ENCODE measurements at places on chromosomes 3 and 15.
A peak's percentile ranks its signal among the peaks of the same experiment; 100 is the strongest.

DNA sequence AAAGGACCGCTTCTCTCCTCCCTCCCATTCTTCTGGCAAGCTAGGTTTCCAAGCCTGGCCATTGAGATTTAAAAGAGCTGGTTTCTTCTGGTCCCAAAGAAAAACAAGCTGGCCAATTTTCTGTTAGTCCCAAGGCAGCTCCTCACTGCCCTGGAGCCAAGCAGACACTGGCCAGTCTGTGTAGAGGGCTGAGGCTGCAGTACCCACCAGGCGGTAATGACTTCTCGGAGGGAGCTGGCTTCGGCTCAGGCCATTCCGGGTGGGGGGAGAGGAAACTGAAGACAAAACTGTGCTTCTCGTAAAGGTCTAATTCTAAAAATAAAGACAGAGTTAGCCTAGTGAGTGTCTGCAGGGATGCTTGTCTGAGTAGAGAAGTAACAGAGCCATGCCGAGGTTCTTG lies 78.5 kb upstream of the SMAD3 start:
- DNase-seq: no peak

GRCh38 chr15:88799341-88799740 lies 3.9 kb upstream of the ACAN start:
- DNase-seq: peak; percentile 47

DNA sequence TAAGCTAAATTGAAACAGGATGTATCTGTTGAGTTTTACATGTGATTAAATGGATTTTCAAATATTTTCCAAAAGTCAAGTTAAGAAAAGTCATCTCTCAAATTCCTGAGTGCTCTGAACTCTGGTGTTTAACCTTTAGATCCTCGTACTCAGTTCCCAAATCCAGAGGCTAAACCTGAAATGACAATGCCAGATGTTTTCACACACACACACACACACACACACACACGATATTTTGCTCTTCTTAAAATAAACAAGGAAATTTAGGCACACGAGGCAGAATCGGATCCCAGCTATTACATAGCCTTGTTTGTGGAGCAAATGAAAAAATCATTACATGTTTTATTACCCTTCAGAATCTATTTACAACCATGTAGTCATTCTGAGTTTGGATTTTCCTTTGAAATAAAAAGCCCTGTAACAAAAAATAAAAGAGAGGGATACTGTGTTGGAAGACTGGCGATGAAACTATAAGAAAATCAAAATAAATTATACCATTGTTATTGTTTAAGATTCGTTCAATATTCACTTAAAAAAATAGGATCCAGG lies 20.6 kb upstream of the UBE2E1 start:
- DNase-seq: no peak

DNA sequence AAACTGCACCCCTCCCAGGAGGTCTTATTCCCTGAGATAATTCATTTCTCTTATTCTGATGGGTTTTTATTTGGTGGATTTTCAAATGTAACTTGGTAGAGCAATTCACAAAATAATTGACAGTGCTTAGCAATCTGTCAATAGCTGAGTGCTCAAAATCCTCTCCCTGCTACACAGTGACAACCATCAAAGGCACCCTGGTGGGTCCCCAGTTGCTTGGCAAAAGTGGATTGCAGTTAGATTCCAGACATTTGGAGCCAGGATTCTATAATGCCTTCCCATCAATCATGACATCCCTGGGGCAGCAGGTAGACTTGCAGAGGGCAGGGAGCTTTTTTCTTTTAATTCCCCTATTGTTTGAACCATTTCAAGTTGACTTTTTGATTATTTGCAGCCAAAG lies 59.0 kb downstream of the FHIT start:
- DNase-seq: no peak

- no peak for DNase-seq
Observed at GRCh38 chr3:169953462-169954141, 13.0 kb upstream of the SEC62 start.

DNA sequence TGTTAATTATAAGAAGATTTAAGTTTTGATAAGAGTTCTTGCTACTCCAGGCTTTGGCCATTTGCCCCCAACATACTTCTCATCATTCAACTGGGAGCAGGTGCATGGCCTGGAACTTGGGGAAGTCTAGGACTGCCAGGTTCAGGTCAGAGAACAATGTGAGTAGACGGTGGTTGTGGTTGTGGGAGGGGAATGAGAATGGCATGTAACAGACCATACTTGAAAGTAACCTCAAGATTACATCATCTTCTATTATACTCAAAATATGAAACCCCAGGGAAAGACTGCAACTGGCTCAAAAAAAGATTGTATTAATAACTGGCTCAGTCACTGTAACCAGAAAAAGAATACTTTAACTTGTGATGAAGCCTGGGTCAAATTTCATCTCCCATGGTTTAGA lies 364.9 kb upstream of the DPPA4 start:
- no peak for DNase-seq

DNA sequence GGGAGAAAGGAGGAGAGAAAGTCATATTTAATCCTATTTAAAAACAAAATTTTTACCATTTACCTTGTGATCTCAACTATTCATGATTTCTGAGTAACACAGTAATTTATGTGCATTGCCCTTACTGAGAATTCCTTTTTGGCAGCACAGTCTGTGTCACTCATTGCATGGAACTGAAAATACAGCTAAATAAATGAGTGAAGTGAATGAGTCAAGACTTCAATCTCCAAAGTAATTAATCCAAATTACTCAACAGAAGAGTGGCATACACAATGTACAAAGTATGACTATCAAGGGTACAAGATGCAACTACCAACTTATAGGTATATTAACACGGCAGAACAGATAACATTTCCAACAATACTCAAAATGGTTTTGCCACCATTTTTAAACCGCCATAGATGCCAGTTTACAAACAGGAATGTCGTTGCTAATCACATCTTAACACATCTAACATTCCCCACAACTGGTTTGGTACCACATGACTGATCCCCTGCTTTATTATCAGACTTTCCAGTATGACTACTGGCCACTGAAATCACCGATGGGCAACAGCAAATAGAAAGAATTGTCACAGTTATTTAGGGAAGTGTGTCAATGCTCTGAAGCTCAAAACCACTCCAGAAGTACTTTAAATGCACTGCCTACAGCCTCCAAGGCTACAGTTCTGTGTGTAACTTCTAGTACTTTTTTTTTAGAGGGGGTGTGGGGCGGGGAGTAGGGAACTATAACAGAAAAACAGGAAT lies 410.4 kb downstream of the SHQ1 start:
- DNase-seq: no peak

DNA sequence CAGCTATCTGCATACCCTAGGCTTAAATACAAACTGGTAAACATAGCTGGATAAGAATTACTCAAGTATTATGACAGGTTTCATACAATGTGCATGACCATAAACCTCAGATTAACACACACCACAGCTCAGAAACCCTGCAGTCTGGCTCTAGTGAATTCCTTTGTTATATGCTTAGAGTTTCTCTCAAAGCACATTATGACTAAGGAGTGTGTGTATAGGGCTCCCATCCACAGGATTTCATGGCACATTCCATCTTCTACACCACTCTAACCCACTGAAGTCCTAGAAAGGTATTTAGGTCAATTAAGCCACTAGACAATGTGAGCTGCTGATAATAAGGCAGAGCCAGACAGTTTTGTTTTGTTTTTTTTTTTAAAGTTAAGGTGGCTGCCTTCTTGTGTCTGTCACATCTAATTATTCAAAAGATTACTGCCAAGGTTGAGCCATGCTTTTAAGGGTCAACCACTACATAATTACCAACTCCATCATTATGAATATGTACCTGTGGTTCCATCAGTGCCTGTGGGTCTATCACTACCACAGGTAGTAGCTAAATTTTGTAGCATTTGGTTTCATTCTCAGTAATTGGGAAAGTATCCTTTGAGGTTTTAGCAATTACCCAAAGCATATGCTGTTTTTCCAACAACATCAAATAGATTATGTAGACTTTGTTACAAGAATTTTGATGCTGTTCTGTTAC lies 107.0 kb downstream of the ALCAM start:
- DNase-seq: peak; percentile 73

GRCh38 chr3:151436675-151437446 lies 24.0 kb downstream of the IGSF10 start:
- no peak for DNase-seq

DNA sequence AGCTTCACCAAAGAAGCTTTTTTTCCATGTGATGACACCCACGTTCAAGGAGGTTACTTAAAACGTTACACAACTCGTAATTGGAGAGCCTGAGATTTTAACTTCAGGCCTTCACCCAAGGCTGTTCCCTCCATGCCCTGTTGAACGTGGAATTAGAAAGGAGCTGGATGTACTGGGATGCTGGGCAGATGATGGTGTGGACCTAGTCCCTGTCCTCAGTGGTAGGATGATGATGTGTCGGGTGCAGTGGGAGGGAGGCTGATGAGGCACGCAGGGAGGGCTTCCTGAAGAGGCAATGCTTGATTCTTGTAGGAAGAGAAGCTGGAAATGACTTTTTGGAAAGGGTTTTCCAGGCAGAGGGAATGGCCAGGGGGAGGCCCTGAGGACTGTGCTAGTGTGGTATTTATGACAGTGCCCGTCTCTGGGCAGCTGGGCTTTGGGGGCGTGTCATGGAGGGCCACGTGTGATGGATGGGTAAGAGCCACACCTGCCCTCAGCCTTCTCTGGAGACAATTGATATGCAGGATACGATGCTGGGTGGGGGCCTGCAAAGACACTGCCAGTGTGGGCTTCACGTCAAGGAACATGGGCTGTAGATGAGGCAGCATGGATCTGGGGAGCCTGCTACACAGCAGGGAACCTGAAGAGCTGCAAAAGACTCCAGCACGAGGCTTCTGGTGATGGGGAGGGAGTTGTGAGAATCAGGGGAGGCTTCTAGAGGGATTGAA lies 15.3 kb downstream of the SYNM start:
- DNase-seq: peak; percentile 40

- no peak for DNase-seq
Observed at GRCh38 chr3:45666757-45667431, 22.3 kb upstream of the SACM1L start.

GRCh38 chr3:105811518-105812193 lies 57.2 kb downstream of the CBLB start:
- DNase-seq: no peak

DNA sequence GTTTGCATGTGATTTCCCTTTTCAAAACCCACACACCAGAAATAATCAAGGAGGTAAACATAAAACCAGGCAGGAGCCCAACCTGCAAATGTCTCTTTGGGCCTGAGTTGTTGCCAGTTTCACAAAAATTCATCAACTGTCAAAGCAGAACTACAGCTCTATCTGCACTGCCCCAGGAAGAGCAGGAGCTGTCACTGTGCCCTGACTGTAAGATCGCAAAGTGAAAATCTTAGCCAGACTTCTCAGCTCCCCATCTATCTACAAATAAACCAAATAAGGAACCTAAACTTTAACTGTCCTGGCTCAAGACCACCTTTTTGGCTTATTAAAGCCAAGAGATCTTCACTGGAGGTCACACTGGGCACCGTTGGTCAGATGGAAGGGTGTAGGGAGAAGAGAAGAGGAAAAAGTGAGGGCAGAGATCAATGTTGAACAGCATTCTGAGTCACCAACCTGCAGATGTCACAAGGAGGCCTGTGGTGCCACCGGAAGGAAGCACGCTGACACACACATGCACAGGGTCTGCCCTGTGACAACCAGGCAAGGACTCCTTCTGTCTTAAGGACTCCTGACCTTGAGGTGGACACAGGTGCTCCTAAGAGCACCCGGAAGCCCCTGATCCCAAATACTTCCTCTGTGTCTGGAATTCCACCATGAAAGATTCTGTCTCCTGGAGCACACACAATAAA lies 58.7 kb downstream of the RPN1 start:
- no peak for DNase-seq

DNA sequence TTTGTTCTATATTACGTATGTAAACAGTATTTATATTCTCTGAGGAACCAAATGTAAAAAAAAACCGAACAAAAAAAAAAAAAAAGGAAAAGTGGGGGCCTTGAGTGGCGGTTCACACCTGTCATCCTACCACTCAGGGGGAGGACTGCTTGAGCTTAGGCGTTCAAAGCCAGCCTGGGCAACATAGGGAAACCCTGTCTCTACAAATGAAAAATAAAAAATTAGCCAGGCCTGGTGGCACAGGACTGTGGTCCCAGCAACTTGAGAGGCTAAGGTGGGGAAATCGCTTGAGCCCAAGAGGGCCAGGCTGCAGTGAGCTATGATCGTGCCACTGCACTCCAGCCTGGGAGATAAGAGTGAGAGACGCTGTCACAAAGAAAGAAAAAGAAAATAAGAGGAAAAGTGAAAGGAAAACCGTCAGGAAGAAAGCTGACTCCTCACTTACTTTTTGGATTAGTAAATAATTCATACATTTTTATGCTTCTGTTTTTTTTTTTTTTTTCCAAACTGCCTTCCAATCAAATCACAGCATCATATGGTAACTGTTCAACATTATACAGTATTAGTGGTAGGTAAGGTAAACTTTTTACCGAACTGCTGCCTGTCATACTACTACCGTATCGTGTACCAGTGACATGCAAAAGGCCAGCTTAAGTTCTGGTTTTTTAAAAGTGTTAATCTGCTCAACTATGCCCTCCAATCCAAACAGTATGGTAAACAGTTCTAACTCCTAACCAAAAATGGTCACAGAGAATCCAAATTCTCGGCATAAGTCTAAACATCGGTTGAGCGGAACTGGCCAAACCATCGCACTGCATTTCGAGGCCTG lies 1.2 kb downstream of the PHC3 start:
- DNase-seq: no peak

DNA sequence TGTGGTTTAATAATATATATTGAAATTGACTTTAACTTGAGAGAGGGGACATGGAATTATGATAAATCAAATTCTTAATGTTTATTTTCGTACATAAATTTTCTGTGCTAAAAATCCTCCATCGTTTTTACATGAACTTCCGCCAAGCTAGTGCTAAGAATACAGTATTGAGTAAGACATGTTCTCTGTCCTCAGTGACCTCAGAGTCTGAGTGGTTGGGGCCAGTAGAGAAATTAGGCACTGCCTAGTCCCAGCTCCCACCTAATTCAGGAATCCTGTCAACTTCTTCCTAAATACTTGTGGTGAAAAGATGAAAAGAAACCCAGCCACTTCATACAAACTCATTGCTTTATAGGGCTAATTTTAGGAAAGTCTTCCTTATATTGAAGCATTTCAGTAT lies 110.3 kb downstream of the PPP2R3A start:
- DNase-seq: no peak

- DNase-seq: no peak
Observed at GRCh38 chr3:47849699-47850563, 47.0 kb downstream of the DHX30 start.

DNA sequence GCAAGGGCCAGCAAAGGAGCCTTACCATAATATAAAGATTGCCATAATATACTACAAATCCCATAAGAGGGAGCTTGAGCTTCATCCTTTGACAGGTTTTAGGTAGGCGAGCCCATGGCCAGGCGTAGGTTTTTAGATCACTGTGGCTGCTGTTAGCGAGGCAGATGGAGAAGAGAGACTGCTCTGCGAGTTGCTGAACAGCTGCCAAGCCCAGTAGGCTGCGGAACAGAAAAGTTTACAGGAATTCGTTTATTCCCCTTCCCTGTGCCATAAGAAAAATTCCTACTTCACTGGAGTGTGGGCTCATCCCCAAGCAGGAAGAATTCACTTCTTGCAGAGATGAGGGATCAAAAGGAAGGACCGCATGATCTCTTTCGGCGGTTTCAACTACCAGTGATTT lies 30.5 kb downstream of the TMED3 start:
- DNase-seq: no peak

GRCh38 chr15:60396100-60396499 lies 1.7 kb downstream of the ANXA2 start:
- no peak for DNase-seq

GRCh38 chr3:23035927-23036640 lies 167.0 kb upstream of the UBE2E2 start:
- DNase-seq: no peak

GRCh38 chr15:66752078-66752477 lies 50.0 kb downstream of the SMAD6 start:
- DNase-seq: no peak

Measured in islet precursor cell (in vitro differentiated cells).